ENCODE measurements at places on chromosomes 4 and X.
A peak's percentile ranks its signal among the peaks of the same experiment; 100 is the strongest.

- no peak for DNase-seq
Measured at GRCh38 chr4:126603825-126604224, 1028.9 kb upstream of the INTU start.

DNA sequence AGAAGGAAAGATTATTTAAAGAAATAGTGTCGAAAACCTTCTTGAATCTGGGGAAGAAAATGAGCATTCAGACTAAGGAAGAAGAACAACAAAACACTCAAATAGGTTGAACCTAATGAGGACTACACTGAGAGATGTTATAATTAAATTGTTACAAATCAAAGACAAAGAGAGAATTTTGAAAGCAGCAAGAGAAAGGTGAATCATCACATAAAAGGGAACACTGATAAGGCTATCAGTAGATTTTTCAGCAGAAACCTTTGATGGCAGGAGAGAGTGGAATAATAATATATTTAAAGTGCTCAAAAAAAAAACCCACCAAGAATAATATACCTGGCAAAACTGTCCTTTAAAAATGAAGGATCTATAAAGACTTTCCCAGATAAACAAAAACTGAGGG lies 114.9 kb downstream of the AREG start:
- DNase-seq = no peak

GRCh38 chr4:2924765-2925301 lies 38.4 kb downstream of the NOP14 start:
- no peak for DNase-seq

- DNase-seq = no peak
Measured at GRCh38 chr4:133095591-133095990, 53.5 kb upstream of the PCDH10 start.

DNA sequence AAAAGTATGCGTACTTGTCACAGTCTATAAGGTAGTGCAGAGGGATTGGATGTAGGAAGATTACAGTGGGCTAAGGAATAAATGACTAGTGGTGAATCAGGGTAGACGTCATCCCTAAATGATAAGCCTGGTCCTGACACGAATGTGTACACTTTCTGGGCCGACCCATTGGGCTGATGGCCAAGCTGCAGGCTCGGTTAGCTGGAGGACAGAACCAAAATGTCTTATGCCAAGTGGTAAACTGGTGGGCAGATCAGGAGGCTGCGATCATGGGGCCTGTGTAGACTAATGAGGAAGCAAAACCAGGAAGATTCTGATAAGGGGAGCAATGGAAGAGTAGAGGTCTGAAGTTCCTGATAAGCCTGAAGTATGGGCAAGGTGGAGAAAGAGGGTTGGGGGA lies 272.8 kb upstream of the GATB start:
- no peak for DNase-seq

GRCh38 chr4:141686146-141686775 lies 49.9 kb downstream of the IL15 start:
- DNase-seq = peak; percentile 70

- no peak for DNase-seq
Measured at GRCh38 chr4:80189956-80190677, 7.2 kb upstream of the PRDM8 start.

DNA sequence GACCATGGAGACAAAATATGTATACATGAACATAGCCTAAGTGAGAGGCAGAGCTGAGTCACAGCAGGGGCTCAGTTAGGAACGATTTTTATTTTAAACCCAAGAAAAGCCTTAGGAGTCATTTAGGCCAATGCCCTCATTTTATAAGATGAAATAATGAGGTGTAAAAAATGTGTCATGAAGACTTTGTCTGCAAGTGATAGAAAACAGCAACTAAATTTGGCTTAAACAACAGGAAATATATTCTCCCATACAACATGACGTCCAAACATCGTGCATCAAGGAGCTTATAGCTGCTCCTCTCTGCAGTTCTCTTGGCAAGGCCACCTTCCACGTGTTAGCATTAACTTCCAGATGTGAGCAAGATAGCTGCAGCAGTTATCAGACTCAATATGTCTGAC lies 16.8 kb downstream of the SCFD2 start:
- no peak for DNase-seq

GRCh38 chrX:12771445-12772069 lies 19.7 kb upstream of the PRPS2 start:
- peak; percentile 33 for DNase-seq

DNA sequence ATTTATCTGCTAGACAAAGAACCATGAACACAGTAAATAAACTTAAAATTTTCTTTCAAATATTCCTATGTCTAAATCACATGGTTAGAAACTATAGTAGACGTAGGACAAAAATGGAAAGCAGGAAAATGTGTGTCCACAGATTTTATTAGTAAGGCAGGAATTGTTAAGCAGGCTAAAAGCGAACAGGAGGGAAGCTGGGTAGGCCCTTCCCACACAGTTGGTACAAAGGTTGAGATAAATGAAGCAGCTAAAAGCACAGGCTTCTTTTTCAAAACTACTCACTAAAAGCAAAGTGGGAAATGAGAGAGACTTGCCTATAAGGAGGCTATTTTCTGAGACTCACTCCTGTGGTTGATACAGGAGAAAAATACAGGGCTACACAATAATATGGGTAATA lies 108.1 kb upstream of the PABPC4L start:
- no peak for DNase-seq

- no peak for DNase-seq
Measured at GRCh38 chrX:39802908-39803307, 294.9 kb downstream of the BCOR start.

- DNase-seq = peak; percentile 44
Measured at GRCh38 chr4:107519053-107519452, 201.0 kb downstream of the PAPSS1 start.

- DNase-seq = no peak
Measured at GRCh38 chr4:153257991-153258390, 53.7 kb downstream of the TRIM2 start.

DNA sequence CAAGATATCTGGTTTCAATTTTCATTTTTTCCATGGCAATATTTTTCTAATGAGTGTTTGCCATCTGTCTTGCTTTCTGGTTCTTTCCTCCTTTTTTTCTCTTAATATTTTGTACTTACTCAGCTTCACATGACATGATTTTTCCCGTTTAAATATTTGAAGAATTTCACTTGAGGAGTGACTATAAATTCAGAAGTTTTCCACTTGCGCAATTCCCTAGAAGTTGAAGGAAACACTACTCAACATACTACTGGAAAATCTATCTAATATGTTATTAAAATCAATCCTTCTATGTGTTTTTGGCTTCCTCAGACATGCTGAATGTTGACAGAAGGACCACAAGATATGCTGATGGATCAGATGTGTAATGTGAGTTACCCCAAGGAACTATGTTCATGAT lies 36.8 kb upstream of the BANK1 start:
- DNase-seq = no peak

GRCh38 chr4:102734591-102735385 lies 26.0 kb downstream of the MANBA start:
- no peak for DNase-seq

- no peak for DNase-seq
Measured at GRCh38 chr4:15493411-15493810, 23.7 kb downstream of the CC2D2A start.

DNA sequence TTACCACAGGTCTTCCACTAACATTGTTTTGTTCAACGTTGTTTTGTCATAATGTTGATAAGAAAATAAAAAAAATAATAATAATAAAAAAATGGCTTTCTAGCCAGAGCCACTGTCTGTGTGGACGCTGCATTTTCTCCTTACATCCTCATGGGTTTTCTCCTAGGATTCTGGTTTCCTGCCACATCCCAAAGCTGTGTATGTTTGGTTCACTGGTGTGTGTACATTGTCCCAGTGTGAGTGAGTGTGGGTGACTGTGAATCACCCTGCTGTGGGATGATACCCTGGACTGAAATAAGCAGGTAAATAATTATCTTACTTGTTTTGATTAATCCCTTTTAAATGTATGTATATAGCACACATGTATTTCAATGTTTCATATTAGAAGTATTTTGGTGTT lies 2154.4 kb upstream of the AGA start:
- DNase-seq = no peak

DNA sequence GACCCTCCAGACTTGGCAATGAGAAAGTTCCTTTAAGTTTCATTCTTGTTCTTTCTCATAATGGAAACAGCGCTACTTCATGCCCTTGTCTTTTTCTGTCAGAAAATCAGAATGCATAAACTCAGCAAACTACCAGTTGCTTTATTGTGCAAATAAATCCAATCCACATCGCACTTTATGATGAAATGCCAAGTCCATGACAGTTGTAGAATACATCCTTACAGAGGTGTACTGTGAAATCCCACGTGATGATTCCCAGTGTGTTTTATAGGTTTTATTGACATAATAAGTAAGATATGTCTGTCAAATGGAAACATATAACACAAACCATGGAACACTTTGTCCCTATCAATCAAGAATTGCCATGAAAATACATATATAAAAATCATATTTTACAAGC lies 295.0 kb downstream of the PCDH7 start:
- DNase-seq = no peak

DNA sequence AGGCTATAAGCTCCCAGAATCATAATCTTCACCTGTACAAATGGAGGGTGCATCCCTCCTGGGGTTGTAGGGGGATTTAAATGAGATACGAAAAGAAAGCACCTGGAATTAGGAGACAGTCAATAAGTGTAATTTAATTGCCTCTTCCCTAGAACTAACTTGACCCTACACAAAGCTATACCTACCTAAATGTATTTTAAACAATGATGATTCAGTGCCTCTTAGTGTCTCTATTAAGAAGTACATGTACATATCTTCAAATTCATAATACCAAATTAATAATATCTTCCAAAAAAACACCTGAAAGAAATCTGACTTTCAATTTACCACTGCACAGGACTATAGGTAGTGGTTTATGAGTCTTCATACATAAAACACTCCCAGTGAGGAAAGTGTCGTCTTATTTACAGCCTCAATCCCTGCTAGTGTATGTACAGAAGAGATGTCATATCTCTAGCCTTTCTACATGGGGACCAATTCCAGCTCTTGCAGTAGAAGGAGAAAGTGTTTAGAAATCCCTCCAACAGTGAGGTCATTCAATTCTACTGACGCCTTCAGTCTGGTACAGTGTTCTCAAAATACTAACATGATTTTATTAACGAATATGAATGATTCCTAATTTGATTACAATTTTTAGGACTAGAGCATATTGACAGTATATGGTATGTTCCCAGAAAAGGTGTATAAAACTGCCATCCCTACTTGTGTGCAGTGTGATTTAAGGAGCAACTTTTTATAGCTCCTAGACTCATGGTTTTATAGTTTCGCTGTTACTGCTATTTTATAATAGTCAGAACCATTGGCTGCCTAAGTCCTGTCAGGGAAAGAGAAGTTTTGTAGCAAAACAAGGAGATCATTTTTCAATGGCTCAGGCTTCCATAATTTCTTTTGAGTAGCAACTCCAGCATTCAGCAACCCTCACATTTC lies 282.7 kb downstream of the UNC5C start:
- DNase-seq = no peak

- DNase-seq = no peak
Measured at GRCh38 chr4:144645102-144645630, 790 bp upstream of the HHIP start.

DNA sequence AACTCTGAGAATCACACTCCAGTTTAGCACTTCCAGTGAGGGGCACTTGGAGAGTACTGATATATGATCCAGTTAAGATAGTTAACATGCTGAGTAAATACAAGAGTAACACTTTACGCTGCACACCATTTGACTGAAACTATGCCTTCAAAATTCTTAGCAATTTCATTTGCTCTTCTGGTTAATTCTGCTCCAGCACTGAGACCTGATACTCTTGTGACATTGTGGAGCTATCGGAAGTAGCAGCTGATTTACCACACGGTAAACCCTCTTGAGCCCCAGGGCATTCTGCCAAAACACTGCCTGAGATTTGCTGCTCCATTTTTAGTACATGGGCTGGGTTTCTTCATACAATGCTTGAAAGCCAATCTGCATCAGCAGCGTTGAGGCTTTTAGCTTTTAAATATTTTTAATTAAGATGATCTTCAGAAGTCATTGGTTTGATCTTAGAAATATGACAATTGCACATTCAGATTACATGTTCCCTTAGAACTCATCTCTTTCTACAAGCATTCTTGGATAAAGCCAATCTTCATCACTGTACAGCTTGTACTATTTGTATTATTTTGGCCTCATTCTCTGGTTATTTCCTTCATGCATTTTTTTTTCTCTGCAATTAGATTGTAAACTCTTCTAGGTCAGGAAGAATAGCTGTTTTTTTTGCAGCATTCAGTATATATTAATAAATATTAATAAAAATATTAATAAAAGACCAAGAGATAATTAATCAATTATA lies 67.8 kb upstream of the ETNPPL start:
- no peak for DNase-seq

- no peak for DNase-seq
Measured at GRCh38 chr4:75189711-75190335, 256.9 kb downstream of the PARM1 start.

GRCh38 chrX:81874807-81875206 lies 672.9 kb downstream of the SH3BGRL start:
- DNase-seq = no peak

- DNase-seq = no peak
Measured at GRCh38 chr4:95017305-95018064, 259.7 kb downstream of the BMPR1B start.

DNA sequence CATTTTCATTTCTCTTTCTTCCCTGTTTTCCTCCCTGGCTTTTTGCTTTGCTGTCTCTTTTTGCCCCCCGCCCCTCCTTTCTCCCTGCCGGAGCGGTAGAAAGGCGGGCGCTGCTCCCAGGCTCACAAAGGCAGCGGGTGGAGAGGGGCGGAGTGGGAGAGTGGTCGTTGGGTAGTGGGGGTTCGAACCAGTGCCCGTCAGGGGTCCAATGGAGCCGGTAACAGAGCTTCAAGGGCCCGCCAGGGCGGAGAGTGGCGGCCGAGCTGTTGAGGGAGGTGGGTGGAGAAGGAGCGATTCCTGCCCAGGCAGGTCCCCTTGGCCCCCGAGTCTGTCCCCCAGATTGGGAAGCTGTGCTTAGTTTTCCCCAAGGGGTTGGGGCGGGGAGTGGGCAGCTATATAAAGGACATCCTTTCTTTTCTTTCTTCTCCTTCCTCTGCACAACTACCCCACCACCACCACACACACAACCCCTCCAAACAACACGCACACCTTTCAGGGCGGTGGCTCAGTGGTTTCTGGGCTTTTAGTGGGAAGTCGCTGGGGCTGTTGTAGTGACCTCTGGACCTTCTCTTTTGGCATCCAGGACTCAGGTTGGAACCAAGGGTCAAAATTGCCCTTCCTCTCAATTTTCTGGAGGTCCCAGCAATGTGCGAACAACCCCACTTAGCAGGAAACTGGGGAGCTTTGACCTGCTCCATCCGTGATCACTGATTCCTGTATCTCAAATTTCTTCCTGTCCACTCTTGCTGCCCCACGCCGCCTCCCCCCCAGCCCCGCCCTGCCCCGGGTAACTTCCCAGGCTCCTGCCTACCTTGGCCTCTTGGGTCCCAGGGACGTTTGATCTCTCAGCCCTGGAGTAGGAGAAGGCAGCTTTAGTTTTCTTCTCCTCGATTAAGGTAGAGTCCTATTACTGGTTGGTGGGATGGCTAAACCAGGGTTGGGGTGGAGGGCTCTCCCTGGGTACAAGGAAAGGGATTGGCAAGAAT lies 1.9 kb downstream of the EFNB1 start:
- no peak for DNase-seq

GRCh38 chrX:42628471-42628870 lies 149.5 kb downstream of the PPP1R2C start:
- no peak for DNase-seq

GRCh38 chr4:107153228-107153627 lies 117.1 kb upstream of the DKK2 start:
- DNase-seq = peak; percentile 56

Measured in endothelial cell of umbilical vein (primary cell).